GM12865 (cell line): ENCODE measurements at places on chromosomes 7 and 10.

GRCh38 chr7:33790746-33791145 is 114.6 kb upstream of the BMPER start:
- DNase-seq: no peak

DNA sequence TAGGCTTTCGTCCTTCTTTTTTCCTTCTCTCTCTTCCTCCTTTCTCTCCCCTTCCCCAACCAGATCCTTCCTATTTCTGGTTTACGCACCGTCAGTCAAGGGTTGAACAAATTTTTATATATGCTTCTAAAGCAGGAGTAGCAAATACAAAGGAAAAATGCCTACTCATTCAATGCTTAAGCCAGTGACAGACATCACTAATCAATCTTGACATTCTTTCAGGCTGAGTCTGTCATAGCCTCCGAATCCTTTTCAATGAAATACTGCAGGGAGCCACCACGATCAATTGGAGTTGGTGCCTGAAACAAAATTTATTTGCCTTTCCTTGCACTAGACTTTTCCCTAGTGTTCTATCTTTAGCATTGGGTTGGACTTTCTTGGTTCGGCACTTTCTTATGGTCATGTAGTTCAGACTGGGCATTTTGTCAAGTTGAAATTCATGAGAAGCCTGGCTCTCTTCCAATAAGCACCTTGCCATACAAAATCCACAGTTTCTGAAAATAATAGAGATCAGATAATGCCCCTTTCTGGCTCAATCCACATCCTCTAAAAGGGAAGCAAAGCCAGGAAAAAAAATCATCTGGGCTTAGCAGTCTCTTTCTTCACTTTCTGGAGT is 239.5 kb upstream of the PLXNA4 start:
- no peak for DNase-seq

DNA sequence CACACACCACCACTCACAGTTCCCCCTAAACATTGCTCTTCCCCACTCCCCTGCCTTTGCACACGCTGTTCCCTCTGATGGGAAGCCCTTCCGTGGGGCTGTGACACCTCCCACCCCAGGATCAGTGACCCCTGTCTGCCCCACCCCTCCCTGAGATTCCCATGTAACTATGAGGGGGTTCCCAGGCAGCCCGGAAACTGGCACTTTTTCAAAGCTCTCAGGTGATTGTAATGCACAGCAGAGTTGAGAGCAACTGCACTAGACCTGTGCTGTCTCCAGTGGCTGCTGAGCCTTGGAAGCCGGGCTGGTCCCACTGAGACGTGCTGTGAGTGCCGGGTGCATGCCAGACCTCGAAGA is 29.8 kb downstream of the GPRIN2 start:
- DNase-seq: no peak

DNA sequence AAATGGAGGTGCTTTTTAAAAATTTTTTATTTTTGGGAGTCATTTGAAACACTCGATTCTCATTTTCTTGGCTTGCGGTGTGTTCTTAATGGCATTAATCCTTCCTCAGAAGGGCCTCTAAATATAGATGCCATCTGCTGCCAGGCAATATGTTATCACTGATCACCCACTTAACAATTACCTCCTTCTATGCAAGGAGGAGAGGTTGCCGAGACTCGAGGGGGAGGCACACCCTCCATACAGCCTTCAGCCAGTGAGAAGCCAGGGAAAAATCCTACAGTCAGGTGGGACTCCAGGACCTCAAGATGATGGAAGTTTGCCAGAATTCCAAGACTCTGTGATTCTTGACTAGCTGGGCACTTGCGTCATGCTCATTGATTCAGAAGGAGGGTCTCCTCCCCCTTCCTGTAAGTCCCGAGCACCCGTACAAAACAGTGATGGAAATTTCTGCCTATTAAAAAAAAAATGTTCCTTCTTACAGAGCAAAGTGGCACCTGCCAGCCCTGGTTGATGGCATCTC is 574.5 kb downstream of the TYW1 start:
- DNase-seq: no peak

DNA sequence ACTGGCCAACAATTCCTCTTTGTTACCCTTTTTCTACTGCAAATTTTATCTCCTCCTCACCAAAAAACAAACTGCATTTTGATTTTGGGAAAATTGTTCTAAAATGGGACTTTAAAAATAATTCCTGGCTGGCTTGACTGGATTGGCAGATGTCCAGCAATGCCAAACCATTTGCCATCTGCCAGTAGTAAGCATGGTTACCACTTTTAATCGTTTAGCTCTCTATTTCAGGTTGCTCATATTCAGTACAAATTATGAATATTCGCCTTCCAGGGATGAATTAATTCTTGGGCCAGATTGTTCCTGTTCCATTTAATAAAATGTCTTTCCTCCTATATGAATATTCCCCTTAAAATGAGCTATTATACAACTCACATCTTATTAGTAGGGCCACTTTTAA is 35.7 kb downstream of the SMNDC1 start:
- no peak for DNase-seq

DNA sequence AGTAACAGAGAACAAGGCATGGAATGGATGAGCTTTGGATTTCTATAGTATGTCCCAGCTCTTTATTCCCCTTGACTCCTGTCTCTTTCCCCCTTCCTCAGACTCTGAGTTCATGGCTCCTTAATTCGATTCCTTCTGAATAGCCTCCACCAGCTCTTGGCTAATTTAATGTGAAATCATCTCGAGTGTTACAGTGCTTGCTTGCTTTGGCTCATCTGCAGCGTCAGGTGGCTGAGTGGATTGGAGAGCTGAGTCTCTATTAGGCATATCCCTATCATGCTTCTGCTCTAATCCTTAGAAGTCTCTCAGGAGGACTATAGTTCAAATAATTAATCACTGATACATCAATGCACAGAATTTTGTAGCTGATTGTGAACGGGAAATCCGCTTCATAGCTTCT is 134.6 kb downstream of the LRRC4 start:
- DNase-seq: no peak

GRCh38 chr7:135335628-135336139 is 102.0 kb downstream of the STRA8 start:
- DNase-seq: peak; percentile 63

DNA sequence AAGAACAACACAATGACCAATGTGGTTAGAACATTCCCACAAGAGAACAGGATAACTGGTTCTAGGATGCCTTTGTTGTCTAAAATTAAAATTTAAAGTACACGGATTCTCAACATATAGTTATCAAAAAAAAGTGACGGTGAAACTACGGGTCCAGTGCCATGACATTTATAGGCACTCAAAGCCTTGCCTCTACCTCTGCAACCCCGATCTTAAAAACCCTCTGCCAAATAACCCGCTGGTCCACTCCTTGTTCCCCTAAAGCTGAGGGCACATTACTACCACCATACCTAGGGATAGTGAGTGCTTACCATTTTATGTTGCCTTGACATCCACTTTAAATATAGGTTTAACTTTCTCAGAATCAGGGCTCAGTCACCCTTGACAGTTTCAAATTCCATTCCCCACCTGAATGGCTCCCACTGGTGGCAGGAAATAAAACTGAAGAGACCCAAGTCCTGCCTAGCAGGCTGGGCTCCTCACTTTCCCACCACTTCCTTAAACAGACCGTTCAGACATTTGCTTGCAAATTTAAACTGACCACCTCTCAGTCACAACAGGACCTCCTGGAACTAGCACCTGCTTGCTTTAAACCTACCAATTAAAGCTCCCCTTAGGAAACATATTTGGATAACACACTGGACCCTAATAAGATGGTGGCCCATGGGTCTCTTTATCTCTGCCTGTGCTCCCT is 169.9 kb upstream of the ASAH2 start:
- peak; percentile 87 for DNase-seq

DNA sequence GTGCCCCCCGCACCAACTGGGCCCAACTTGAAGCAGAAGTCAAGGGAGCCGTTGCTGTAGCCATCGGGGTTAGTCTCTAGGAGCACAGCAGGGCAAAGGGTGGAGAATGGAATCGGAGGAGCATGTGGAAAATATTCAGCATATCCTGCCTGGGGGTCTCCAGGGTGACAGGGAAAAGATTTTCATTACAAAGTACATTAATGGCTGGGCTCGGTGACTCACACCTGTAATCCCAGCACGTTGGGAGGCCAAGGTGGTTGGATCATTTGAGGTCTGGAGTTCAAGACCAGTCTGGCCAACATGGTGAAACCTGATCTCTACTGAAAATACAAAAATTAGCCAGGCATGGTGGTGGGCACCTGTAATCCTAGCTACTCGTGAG is 53.8 kb upstream of the ABLIM1 start:
- DNase-seq: no peak

DNA sequence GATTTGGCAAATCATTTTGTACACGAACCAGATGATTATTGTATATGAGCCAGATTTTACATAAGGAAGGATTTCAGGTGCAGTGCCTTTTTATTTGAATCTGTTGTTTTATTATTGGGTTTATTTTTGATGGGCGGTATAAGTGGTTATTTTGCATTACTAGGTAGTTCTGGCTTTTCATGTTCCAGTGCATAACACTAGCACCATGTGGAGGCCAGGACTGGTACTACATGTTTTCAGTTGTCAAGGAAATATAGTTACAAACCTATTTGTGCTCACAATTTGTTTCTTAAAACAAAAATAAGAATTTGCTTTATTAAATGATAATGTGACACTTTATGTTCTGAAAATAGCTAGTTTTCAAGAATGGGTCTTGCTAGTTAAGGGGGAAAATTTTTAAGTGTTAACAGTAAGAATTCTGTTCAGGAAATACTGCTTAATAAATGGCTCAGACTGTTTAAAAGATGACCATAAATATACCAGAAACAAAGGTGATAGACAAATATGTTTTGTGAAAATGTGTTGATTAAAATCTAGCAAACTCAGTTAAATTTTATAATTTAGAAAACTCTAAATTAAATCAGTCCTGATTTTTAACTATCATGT is 7.1 kb upstream of the SEMA3E start:
- peak; percentile 64 for DNase-seq

DNA sequence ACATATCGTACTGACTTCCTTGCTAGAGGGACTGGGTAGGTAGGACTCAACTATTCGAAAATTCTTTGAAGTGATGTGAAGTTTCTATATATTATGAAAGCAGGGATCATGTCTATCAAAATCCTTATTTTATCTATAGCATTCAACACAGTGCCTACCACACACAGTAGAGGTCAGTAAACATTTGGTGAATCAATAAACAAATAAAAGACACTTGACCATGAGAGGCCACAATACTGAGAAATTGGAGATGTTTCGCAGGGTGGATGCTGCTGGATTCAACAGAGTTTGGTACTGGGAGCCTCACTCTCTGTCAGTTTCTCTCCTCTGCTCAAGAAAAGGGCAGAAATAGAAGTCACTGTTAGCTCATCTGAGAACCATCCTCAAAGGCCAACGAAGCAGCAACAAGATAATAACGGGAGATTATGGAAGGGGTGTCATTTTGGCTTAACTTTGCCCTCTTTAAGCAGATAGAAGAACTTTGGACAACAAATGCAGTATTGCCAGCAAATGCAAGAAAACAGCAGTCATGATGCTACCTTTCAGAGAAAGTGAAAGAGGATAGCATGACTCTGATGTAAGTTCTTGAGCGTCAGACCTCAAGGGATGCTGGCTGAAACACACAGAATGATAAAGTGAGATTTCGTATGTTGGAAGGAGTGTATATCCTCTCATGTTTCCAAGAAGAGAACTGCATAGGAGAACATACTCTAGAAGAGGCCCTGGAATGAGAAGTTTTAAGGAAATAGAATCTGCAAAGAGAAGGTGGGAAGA is 107.6 kb downstream of the SEMA3E start:
- DNase-seq: peak; percentile 14

- DNase-seq: peak; percentile 45
These were observed 15.0 kb upstream of the GFRA1 start for GRCh38 chr10:116287906-116288501.
